Neural progenitor cell (in vitro differentiated cells): ENCODE measurements at places on chromosomes 12 and 14. TPM values are rescaled to one million over a fixed set of nuclear protein-coding genes. Genes with fewer than 3 reads are reported as not detected.

NR1H4 gene
- not detected in 2 replicates for total RNA-seq

SLC4A8 gene
- 10.1 and 132 TPM in 2 replicates for total RNA-seq

- peak overlapping the region; percentile 88 for H3K4me3 ChIP-seq
- peak; percentile 76 for DNase-seq
- H3K36me3 ChIP-seq = peaks cover 30% of the 10 kb centered on the region
These were observed 1.1 kb downstream of the ARID2 start for GRCh38 chr12:45730348-45731189.

RD3L gene
- total RNA-seq = not detected in 2 replicates

DNA sequence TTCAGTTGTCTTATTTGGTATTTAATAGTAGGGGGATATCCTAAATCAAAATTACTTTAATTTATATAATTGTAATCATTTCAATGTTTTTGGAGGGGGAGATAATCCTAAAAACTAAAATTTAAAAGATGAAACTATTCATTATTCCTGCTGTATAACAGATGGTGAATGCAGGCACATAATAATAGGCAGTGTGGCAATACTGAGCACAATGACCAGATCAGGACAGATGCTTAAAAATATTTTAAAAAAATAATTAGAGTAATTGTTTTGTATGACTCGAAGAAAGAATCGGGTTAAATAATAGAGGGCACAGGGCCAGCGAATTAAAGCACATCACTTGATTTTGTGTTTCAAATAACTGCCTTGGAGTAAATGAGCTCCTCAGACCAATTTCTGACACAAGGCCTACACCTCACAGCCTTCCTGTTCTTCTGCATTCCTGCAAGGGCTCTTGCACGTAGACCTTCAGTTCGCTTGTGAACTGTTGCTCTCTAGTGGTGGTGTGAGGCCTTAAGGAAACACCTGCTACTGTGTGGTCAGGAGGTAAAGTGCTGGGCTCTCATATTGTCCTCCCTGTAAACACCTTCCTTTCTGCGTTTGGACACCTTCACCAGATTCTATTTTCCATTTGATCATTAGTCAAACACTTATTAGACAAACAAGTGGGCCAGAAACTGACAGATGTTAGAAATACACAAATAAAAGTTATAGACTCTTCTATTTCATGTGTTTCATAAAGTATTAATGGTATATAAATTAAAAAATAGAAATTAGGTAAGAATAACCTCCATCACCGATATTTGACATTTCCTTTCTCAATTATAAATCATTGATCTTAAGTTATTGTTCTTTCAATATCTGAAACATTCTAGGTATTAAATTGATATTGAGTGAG is 29.3 kb upstream of the KLRF1 start:
- no peak overlapping the region for H3K4me3 ChIP-seq
- DNase-seq = peak; percentile 82
- H3K27ac ChIP-seq = no peak overlapping the region
- no peaks in the 10 kb centered on the region for H3K4me1 ChIP-seq
- H3K36me3 ChIP-seq = no peaks in the 10 kb centered on the region
